Frontal cortex (tissue), 4 donors: ENCODE measurements at places on chromosomes 5 and 9. TPM values are rescaled to one million over a fixed set of nuclear protein-coding genes. Genes with fewer than 3 reads are reported as not detected.

- DNase-seq = no peak
These were observed 82.5 kb upstream of the CAST start for GRCh38 chr5:96579711-96580110.

SPINK4 gene
- total RNA-seq = not detected

LEAP2 gene
- total RNA-seq = 1.2 TPM

DNA sequence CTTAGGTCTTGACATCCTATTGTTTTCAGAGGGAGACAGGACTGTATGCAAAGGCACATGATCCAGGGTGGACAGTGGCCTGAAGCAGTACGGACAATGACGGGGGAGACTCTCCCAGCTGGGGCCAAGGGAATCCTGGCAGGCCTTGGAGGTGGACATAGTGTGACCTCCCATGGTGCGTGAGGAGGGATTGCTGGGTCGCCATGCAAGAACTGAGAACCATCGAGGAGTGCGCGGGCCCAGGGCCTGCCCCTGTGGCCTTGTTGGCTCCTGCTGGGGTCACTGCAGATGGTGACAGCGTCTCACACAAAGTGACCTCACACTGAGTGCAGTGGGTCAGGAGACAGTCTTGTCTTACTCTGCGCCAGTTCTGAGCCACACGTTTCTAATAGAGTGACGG lies 192.4 kb downstream of the GADD45G start:
- DNase-seq = no peak

- DNase-seq = no peak
These were observed 9.9 kb upstream of the HSPA4 start for GRCh38 chr5:133041910-133042309.

- no peak for DNase-seq
These were observed 69.0 kb upstream of the SMC2 start for GRCh38 chr9:104025104-104025503.

DNA sequence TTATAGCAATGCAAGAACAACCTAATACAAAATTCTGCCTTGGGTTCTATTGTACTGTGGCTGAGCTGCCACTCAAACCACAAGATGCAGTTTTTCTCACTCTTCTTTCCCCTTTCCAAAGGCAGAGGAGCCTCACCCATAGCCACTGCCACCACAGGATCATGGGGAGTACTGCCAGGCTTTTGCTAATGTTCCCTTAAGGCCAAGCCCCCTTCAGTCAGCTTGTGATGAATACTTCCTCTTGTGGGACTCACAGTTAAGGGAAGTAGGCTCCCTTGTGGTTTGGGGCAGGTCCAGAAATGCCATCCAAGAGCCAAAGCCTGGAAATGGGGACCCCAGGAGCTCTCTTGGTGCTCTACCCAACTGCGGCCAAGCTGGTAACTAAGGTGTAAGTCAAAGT lies 258.7 kb downstream of the SPATA31D1 start:
- DNase-seq = no peak

GRCh38 chr5:169270827-169271226 lies 30.1 kb downstream of the SLIT3 start:
- no peak for DNase-seq

DNA sequence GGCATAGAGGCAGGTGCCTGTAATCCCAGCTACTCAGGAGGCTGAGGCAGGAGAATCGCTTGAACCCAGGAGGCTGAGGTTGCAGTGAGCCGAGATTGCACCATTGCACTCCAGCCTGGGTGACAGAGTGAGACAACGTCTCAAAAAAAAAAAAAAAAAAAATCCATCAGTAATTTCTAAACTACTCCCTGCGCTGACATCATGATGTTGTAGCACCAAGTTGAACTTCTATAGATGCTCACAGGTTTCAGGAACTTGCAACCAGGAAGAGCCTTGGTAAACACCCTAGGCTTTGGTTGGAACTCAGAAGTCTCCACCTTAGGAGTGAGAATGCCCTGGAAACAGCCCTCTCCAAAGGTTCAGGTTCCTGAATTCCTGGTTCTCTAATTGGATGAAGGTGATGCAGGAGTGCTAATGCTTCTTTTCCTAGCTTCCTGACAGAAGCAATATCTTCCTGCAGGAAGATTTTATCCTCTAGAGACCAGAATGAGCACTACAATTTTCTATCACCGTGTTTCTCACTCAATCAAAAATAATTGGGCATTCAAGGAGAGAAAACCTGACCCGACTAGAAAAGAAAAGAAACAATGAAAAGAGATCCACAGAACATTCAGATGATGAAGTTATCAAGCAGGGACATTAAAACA lies 469.6 kb downstream of the GADD45G start:
- no peak for DNase-seq

DNA sequence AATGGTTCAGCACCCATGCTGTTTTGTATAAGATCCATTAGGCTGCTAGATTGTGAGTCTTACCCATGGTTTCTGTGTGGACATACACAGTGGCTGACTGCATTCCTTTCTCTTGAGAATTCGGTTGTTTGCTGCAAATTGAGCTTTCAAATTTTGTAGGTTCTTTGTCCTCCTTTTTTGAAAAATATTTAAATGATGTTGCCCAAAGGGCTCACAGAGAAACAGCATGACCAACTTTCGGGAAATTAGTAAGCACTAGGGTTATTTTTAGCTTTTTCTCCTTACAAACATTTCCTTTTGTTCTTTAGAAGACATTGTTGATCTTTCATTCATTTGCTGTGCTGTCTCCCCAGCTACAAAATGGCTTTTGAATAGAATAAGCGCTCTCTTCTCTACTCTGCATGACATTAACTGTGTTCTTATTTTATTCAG lies 79.4 kb downstream of the NLN start:
- peak; percentile 41 for DNase-seq

DNA sequence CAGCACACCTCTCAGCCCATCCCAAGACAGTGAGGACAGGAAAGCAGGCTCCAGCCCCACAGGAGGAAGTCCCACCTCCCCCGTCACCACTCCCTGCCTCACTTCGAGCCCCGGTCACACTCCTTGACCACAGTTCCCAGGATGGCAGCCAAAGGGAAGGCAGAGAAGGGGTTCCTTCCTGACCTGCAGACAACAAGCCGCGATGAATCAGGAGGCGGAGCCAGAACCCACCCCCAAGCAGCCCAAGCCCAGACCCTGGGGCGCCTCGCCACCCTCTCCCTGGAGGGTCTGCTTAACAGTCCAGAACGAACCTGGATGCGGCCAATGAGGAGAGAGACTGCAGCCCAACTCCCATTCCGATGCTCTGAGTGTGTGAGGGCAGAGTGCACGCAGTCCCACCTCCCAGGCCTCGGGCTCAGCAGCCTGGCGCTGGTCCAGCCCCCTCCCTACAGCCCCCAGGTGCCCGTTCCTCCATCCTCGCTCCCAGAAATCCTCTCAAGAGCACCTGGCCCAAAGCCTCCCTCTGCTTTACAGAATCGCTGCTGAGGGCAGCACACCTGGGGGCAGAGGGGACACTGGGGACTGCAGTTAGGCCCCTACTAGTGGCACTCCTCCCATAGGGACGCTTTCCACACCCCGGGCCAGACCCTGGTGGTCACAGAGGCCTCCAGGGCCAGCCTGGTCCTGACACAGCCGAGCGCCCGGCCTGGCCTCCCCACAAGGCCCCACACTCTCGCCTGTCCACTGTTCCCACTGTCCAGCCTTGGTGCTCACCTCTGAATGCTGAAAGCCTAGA lies 69.6 kb upstream of the LRRTM2 start:
- DNase-seq = no peak

DNA sequence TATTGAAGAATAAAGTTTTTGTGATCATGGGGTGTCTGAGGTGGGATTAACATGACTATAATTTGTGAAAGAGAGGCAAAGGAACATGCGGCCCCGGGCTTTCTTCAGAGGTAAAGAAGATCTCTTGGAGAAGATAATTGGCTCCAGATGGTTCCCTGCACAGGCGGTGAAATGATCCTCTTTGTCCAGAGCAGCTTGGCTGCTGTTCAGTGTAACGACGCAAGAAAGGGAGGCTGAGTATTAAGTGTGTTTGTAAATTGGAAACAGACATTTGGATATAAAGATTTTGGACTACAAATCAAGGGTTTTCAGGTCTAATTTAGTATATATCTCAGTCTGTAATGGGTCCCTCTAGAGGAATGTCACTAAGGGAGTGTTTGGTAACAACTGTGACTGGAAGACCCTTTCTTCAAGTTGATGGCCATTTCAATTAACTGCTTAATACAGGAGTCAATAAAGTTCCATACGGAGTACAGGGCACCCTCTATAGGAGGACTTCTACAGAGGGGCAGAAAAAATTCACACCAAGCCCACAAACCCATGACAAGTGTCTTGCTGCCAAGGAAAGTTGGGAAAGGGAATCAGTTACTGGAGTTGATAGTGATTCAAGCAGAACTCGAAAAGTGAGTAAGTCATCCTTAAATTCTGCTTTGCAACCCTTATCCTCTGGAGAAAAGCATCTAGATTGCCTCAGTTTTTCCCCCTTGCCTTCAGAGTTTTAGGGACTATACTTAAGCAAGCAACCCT lies 4.1 kb downstream of the EQTN start:
- DNase-seq = no peak

DNA sequence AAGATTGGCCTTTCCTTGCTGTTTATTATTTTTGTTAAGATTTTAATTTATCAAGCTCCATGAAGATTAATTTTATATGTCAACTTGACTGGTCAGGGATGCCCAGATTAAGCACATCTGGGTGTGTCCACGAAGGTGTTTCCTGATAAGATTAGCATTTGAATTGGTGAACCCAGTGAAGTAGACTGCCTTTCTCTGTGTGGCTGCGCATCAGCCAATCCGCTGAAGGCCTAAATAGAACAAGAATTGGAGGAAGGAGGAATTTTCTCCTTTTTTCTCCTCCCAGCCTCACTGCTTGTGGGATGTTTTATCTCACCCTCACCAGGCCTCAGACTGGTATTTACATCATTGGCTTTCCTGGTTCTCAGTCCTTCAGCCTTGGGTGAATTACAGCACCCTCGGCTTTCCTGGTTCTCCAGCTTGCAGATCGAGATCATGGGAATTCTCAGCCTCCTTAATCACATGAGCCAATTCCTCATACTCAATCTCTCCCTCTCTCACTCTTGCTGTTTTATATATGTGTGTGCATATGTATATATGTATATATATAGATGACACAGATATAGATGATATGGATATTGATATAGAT lies 135.4 kb upstream of the SPEF2 start:
- DNase-seq = no peak

- DNase-seq = no peak
These were observed 304.3 kb downstream of the ARHGAP26 start for GRCh38 chr5:143074414-143074996.

NR4A3 gene
- 3.7 TPM for total RNA-seq

FXN gene
- total RNA-seq = 2.0 TPM

PIP5K1B gene
- 2.9 TPM for total RNA-seq

- no peak for DNase-seq
These were observed 2.9 kb downstream of the PBX3 start for GRCh38 chr9:125749951-125750626.

- DNase-seq = no peak
These were observed 142.6 kb downstream of the INSYN2B start for GRCh38 chr5:169837686-169838085.

PCDHA4 gene
- 12.2 TPM for total RNA-seq

DNA sequence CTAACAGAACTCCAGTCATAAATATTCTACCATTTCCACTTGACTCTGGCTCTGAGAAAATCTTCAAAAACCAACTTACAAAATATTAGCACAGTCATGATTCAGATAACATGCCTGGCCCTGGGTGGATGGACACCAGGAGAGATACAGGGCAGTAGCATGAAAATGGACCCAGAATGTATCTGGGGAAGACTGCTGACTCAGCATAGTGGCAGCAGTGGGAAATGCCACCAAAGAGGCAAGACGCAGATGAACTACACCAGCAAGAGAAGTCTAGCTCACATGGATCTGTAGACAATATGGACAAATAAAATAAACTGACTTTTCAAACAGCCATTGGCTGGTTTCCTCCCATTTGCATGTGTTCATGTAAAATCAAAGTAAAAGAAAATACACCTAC lies 359.8 kb downstream of the SEMA5A start:
- DNase-seq = no peak

DNA sequence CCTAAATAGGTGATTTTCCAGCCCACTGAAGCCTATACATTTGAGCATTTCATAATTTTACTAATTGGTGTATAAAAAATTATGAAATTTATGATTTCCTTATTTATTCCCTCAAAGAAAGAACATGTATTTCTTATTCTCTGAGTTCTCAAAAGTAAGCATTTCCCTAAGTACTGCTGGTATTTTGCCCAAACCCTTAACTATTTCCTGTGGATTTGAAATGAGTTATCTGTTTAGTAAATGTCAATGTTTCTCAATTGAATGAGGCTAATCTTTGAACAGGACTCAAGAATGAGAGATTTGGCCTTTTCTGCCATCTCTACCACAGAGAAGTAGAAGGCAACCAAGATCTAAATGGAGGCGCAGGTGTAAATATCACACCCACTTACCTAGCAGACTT lies 751.7 kb downstream of the TLE1 start:
- DNase-seq = no peak

CORO2A gene
- 4.5 TPM for total RNA-seq
